Panc1 (cell line): ENCODE measurements at places on chromosomes 16 and 17. TPM values are rescaled to one million over a fixed set of nuclear protein-coding genes. Genes with fewer than 3 reads are reported as not detected.

FOXC2 gene
- total RNA-seq, result 14.9 TPM

KRT36 gene
- total RNA-seq, result not detected

CCL4 gene
- 0.51 TPM for total RNA-seq

GPRC5C gene
- 57.1 TPM for total RNA-seq

SMIM36 gene
- total RNA-seq, result not detected

PRR35 gene
- total RNA-seq, result 2.2 TPM

C1QTNF1 gene
- 1.5 TPM for total RNA-seq

CCL16 gene
- not detected for total RNA-seq

ACLY gene
- 225 TPM for total RNA-seq

CHST4 gene
- total RNA-seq, result 1.1 TPM

CSHL1 gene
- total RNA-seq, result not detected

ADCY9 gene
- total RNA-seq, result 29.8 TPM

DNA sequence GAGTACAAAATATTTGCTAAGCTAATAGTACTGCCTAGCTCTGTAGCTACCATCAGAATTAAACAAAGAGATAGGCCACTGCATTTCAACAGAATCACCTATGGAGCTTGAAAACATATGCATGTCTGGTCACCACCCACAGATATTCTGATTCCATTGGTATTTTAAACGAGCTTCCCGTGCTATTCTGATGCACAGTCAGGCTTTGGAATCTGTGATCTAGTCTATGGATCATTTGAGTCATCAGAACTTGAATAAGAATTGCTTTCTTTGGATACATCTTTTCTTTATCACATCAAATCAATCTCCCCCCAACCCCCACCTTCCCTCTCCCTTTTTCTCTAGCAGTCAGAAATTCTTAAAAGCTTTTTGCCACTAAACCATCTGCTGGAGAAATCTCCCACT is 124.7 kb downstream of the NPIPB5 start:
- DNase-seq, result no peak

GRCh38 chr17:63189082-63189481 is 223.0 kb downstream of the TANC2 start:
- DNase-seq, result peak; percentile 5

- no peak for DNase-seq
Observed at GRCh38 chr17:34579979-34580684, 750 bp downstream of the TMEM132E start.

DNA sequence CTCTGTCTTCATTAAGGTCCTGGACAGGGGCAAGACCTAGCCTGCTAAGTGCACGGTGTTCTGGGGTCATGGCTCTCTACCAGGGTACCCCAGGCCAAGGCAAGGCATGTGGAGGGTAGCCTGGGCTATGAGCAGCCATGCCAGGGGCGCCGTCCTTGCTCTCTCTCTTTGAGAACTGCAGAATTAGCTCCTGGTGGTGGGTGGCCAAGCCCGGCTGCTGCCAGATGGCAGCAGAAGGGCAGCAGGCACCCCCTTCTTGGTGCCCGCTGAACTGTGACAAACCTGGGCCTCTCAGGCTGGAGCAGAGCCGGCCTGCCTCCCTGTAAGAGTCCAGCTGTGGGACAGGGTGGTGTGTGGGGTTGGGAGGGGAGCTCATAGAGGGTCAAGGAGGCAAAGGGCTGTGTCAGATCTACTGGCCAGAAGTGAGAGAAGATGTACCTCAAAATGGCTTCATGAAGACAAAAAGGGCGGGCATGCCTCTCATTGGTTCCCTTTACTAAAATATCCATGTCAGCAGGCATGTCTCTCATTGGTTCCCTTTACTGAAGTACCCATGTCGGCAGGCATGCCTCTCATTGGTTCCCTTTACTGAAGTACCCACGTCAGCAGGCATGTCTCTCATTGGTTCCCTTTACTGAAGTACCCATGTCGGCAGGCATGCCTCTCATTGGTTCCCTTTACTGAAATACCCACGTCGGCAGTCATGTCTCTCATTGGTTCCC is 81.7 kb upstream of the SDK2 start:
- no peak for DNase-seq

- DNase-seq, result no peak
Observed at GRCh38 chr16:46782320-46782719, 34.2 kb upstream of the MYLK3 start.

DNA sequence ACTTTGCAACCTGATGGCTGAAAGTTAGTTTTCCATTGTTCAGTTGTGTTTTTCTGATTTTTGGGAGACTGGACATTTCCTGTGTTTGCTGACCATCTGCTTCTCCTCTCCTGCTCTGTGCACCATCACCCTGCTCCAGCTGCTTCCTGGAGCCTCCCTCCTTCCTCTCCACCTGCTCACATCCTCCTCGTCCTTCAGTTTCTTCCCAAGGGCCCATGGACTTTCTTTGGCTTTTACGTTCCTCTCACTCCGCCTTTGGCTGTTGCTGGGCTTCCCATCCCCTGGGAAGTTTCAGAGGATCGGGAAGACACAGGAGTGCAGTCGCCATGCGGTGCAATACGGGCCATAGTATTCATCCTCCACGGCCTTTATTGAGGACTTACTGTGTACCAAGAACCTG is 61.6 kb downstream of the TNFRSF13B start:
- no peak for DNase-seq

DNA sequence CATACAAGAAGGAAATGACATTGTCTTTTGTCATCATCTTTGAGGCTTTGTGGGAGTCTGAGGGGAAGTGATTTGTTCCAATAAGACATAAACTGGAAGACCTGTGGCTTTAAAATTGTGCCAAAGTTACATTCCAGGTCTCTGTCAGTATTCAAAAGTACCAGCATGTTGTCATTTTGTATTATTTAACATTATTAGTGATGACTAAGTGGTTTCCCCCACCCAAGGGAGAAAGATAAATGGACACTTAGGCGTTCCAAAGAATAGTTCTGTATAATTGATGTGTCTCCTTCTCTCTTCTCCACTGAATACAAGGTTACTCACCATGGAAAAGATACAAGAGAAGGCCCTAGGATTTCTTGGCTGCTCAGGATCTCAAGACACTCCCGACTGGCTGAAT is 3.8 kb downstream of the CFAP97D1 start:
- no peak for DNase-seq

DNA sequence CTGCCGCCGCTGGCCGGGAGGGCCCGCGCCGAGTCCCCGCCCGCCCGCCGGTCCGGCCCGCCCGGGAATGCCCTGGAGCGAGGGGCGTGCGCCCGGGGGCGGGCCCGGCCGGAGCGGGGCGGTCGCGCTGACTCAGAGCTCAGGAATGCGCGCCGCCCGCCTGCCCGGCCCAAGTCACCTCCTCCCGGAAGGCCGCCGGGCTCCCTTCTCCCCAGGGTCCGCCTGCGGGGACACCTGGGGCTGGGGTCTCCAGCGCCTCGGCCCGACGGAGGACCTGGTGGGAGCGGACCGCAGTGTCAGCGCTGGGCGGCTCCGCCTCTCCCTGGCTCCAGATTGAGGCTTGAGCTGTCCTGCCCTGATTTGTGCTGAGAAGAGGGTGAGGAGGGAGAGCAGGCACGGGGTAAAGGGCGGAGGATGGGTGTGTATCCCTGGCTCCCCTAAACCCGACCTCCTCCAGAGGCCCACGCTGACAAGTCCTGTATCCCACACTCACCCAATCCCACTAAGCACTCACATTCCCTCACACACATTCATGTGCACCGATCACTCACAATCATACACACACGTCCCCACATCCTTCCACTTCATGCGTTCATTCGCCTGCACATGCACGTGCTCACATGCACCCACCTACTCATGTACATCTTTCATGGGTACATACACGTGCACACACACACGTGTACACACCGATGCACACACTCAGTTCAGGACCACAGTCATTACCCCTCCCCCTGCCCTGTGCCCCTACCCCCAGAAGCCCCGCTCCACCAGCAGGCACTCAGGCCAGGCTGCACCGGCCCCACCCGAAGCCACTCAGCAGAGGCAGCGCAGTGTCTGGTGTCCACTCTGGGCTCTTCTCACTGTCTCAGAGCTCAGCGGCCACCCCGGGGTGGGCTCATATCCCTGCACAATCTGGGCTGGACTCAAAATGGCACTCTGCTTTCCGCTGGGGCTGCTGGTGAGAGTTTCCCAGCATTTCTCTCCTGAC is at the start of gene RHBDF1:
Gene RHBDF1, minus strand, starts transcription at position 71 of the 988 bp plus-strand sequence. CDS start 7,616 bp downstream, outside the sequence.
- no peak for DNase-seq

GRCh38 chr17:49005140-49005539 is 8.0 kb downstream of the IGF2BP1 start:
- no peak for DNase-seq

DNA sequence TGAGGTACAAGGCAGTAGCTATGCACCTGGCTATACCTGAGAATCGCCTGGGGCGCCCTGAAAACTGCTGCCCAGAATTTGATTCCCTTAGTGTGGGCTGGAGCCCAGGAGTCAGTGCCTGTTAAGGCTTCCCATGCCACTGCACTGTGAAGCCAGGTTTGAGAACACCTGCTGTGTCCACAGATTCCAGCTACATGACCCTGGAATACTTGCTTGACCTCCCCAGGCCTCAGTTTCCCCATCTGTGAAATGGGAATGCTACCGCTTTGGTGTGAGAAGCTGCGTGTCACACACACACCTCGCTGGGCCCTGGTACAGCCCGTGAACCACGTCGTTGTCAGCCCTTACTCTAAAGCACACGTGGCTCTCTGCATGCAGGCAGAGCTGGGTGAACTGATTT is 271.0 kb downstream of the C16orf95 start:
- DNase-seq, result no peak

DNA sequence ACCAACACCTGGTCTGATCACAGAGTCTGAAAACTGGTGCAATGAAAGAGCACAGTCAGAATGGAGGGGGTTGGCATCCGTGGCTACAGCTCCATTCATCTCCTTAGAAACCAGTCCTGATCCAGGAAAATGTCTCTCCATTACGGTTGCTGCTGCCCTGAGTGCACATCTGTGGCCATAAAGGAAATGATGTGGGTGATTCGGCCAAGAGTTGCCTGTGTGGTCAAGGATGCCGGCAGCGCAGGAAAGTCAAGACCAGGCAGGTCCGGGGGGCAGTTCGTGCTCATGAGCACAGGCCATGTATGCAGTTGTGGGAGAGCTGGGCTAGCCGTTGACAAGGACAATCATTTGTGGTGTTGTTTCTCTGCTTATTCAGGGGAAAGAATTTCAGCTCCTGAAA is 5.9 kb downstream of the XAF1 start:
- DNase-seq, result no peak

- no peak for DNase-seq
Observed at GRCh38 chr16:89153848-89154271, 17.7 kb upstream of the CDH15 start.

- DNase-seq, result no peak
Observed at GRCh38 chr17:29505836-29506235, 61.0 kb downstream of the ABHD15 start.

DNA sequence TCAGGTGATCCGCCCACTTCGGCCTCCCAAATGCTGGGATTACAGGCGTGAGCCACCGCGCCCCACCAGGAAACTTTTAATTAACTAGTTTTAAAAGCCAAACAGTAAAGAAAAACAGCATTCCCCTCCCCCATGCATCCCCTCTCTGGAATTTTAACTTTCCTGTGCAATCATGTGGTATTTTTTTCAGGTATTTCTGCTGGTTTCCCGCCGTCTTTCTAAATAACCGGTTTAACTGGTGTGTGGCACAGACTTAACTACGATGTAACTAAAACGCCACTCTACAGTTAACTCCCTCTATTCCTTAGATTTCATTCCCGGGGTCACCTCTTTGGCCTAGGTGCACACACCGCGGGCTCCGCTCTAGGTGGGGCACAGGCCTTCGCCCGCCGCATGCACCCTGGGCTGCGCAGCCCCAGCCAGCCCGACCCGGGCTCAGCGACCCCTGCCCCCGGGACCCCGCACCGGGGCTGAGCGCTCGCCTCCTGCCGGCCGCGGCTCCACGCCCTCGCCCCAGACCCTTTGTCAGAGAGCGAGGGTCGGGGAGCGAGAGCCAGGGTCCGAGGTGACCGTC is 15.1 kb upstream of the UTP6 start:
- DNase-seq, result no peak

- DNase-seq, result no peak
Observed at GRCh38 chr16:19911747-19912454, 27.3 kb upstream of the GPRC5B start.

DNA sequence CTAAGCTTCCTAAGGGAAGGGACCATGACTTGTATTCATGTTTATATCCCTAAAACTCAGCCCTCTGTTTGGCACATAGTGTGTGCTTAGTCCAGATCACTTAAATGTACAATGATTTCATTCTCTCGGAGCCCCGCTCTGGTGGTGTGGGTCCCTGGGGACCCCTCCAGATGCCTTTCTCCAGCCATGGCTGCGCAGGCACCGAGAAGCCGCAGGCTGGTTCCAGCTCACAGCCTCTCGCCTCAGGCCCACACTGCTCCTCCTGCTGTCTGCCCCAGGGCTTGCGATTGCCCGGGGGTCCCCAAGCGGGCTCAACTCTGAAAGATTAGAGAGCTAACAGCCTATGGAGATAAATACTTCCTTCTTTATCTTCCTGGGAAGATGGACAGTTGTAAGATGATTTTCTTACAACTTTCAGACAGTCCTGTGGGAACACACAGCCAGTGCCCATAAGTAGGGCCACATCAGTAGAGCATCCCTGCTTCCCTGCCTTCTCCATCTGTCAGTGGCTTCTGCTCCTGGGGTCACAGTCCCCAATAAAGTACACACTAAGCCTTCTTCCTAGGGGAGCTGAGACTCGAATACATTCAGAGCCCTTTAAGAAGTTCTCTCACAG is 66.2 kb downstream of the CENPV start:
- DNase-seq, result peak; percentile 12

- DNase-seq, result peak; percentile 68
Observed at GRCh38 chr17:47946929-47947397, 5.6 kb downstream of the PNPO start.

- DNase-seq, result no peak
Observed at GRCh38 chr17:68443972-68444464, 13.3 kb downstream of the WIPI1 start.

DNA sequence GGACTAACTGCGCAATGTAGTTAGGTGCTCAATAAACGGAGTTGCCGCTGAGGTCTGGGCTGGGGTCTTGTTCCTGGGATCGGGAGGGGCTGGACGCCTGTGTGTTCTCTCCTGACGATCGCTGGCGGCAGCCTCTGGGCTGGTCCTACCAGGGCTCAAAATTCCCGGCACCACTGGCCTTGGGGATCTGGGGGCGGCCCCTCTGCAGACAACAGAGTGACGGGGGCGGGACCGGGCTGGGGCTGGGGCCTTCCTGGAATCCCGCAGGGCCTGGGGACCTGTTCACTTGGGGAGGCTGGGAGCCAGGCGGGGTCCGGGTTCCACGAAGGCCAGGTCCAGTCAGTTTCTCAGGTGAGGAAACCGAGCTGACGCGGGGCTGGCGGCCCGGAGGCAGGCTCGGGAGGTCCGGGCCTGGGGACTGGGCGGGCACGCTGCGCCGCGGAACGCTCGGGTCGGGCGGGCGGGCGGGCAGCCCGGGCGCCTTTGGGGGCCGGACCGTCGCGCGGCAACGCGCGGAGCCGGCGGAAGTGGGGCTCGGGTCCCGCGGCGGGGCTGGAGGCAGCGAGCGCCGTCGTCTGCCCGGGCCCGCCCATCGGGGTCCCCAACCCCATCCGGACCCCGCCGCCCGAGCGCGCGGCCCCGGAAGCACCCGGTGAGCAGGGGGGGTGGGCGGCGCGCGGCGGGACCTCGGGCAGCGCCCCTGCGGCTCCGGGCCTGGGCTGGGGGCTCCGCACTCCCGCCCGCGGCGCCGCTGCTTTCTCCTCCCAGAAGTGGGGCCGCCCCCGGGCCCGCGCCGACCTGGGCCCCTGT is at the start of gene PIGQ:
Gene PIGQ, plus strand, starts transcription at position 524 of the 810 bp plus-strand sequence. CDS start 4,107 bp downstream, outside the sequence.
- no peak for DNase-seq

DNA sequence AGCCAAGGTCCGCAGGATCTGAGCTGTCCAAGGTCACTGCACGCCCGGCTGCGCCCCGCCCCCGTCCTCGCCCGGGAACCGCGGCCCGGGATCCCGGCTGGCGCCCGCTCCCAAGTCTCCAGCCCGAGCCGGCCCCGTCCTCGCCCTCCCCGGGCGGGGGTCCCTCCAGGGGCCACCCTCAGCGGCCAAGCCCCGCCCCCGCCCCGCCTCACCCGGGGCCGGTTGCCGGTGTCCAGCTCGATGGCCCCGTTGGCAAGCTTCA is 216 bp downstream of the VPS9D1 start:
- DNase-seq, result no peak
